Left lung (tissue), 14 donors: ENCODE measurements at places on chromosomes 6 and 20. TPM values are rescaled to one million over a fixed set of nuclear protein-coding genes. Genes with fewer than 3 reads are reported as not detected.
A peak's percentile ranks its signal among the peaks of the same experiment; 100 is the strongest.

GRCh38 chr6:125363824-125364165, 62.0 kb upstream of the HDDC2 start:
- no peak for DNase-seq

- DNase-seq = peak; percentile 34
Observed at GRCh38 chr6:167210375-167211294, 52.9 kb upstream of the GPR31 start.

DNA sequence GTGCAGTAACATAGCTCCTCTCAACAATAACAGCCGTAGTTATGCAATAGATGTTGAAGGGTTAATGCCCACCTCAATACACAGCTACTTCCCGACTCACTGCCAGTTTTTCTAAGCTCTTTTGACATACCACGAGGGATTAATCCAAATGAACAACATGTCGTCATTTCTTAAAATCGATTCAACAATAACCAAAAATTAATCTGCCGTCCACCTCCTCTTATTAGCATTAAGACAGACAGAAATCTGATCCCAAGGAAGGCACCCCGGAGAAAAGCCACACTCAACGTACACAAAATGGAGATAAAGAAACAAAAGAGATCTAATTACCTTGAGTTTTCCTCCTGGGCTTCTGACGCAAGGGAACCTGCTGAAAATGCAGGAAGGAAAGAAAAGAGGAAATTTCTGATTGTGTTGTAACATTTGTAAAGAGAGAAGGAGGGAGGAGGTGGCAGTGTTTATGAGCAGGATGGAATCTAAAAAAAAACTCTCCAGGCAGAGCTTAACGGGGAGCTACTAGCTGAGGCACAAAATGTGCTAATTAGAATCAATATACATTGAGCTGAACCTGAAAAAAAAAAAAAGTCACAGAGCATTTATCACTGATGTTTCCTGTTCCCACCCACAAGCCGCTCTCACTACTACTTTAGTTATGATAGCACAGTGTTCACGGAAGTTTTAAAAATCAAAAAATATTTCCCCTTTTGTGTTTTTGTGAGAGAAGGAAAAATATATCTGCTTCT, 109.3 kb downstream of the IPCEF1 start:
- DNase-seq = no peak

RHAG gene
- total RNA-seq = not detected

SLC35D3 gene
- total RNA-seq = 0.09 TPM

DNA sequence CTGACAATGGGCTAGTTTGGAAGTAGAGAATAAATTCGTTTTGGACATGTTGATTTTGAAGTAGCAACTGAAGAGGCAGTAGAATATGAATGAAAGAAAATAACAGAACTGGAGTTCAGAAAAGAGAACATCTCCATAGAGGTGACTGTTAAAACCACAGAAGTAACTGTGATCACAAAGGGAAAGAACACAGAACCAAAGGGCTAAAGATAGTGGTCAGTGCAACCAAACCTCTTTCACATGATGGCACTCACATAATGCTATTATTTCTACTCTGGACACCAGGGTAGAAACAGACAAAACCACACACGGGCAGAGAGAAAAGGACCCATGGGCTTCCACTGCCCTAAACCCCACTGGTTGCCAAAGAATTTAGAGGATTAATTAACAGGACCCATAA, 58.5 kb downstream of the CDK19 start:
- no peak for DNase-seq

DNA sequence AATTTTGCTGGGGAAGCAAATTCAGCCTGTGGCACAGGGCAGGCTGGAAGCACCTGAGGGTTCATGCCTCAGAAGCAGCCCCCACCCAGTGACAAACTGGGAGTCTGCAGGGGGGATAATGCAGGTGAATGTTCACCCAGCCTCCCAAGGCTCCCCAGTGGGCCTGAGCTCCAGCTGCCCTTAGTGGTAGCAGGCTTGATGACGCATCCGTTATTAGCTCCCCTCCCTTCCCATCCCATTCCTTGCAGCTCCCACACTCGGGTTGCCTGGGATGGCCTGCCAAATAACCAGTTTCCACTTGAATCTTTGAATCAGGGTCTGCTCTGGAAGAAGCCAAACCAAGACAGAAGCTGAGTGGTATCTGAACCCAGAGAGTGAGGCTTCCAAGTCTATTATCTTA, 15.8 kb downstream of the KCNK15 start:
- DNase-seq = no peak

RFX6 gene
- total RNA-seq = not detected

SERPINB6 gene
- total RNA-seq = 134 TPM

BFSP1 gene
- 1.9 TPM for total RNA-seq

GRCh38 chr6:24856901-24857670, 58.4 kb upstream of the ARMH2 start:
- no peak for DNase-seq

PDYN gene
- not detected for total RNA-seq

CYP21A2 gene
- 0.47 TPM for total RNA-seq

GRCh38 chr6:68697394-68697793, 62.3 kb downstream of the ADGRB3 start:
- DNase-seq = no peak

POU5F1 gene
- 1.9 TPM for total RNA-seq

GRCh38 chr20:3934624-3935023, 45.4 kb downstream of the PANK2 start:
- no peak for DNase-seq

DNA sequence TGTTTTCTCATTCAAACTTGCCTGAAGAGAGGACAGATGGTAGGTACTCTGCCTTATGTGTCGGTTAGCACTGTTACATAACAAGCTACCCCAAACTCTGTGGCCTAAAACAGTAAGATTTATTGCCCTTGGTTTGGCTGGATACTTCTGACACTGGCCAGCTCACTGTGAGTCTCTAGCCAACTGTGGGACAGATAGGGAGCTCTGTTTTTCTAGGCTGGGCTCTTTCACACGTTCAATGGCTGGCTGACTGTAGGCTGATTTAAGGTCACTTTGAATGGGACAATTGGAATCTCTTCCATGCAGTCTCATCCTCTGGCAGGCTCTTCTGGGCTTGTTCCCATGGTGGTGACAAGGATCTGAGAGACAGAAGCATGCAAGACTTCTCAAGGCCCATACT, 39.4 kb upstream of the JAG1 start:
- DNase-seq = no peak

LSM14B gene
- 36.0 TPM for total RNA-seq

DNA sequence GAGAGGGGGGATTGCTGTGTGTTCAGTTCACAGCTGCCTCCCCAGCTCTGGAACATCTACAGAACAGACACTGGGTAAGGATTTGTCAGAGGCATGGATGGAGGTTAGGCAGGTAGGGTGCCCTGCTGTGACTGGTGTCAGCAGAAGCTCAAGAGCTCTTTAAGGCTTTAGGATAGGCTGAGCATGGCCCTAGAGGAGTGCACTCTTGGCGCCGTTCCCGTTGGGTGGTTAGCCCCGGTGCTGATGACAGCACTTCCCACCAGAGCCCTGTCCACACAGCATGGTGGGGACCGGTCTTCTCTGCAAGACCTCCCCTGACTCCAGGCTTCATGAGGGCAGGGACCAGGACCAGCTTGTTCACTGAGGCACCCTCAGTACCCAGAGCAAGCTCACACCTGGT, 262.0 kb downstream of the BMP7 start:
- no peak for DNase-seq

DNA sequence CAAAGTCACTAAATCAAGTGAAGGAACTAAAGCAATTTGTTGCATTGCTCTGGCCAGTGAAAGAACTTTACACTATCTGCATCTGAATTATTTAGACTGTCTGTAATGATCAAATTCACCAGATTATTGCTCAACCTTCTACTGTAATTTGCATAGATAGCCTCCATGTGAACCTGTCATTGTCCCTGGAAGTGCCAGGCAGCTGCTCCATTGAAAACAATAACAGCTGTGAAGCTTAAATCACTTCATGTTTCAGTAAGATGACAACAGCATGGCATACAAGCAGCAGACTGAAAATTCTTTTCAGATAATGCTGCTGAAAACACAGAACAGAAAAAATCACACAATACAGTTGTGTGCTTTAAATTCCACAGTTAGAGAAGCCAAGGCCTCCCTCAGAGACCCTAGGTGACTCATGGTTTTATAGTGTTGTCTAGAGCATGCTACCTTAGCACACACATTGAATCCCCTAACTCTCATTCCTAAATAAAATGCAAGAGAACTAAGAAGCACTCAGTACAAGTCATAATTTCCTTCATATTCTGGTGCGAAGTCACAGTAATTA, 248.9 kb downstream of the TPBG start:
- DNase-seq = no peak

GRCh38 chr6:159988983-159989454, 20.1 kb downstream of the IGF2R start:
- no peak for DNase-seq

DNA sequence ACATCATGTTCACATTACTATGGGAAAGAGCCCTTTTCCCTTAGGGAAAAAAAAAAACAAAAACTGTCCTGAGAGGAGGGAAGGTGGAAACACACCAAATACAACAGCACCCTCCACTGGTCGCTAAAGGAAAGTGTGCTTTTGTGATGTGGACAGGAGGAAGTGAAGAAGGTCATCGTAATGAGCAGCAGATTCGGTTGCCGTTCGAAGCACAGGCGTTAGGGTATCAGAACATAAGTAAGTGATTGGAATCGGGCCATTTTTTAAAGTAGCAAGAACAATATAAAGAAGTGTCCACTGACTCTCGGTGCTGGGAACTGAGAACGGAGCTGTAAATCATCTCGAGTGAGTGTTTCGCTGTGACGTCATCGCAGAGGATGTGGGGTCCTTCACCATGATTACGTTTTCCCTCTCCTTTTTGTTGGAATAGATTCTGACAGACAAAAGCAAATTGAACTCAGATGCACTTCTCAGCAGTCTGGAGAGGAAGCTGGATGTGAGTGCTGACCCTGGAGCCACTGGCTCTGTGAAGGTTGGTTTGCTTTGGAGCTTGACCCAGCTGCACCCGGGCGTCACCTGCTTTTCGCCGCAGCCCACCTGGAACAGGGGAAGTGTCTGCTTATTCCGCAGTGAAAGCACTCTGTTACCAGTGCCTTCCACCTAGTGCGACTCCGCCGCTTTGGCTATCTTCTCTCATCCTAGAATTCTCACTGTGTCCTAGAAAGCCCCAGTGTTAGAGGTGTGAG, 203.6 kb upstream of the GMDS start:
- DNase-seq = peak; percentile 77

CALHM4 gene
- not detected for total RNA-seq

GRCh38 chr6:26553635-26554446, 15.7 kb downstream of the HMGN4 start:
- DNase-seq = peak; percentile 70

GRCh38 chr6:166097914-166098522, 69.6 kb downstream of the TBXT start:
- peak; percentile 73 for DNase-seq

DNA sequence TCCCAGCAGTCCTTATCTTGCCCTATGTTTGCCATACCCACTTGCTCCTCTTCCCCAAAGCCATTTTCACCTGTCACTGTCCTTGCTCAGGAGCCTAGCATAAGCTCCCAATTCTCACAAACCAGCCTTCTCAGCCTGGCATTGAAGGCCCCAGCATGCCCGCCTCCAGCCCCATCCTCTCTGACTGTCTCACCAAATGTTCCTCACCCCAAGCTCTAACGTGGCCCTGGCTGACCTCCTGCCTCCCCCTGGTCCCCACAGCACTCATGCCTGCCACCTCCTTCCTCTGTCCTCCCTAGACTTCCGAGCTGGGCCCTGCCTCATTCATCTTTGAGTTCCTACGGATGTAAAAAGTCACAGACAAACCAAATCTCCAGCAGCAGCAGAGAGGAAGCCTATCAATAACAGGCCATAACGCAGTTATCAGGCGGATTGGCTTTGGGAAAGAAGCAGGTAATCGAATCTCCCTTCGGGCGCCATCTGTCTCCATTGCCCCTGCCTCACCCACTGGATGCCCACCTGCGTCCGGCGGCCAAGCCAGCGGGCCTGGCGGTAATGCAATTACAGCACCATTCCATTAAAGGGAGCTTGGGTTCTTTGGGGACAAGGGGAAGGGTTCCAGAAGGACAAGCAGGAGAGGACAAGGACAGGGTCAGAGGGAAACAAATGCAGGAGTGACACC, 104.4 kb downstream of the MRPL14 start:
- no peak for DNase-seq

DNA sequence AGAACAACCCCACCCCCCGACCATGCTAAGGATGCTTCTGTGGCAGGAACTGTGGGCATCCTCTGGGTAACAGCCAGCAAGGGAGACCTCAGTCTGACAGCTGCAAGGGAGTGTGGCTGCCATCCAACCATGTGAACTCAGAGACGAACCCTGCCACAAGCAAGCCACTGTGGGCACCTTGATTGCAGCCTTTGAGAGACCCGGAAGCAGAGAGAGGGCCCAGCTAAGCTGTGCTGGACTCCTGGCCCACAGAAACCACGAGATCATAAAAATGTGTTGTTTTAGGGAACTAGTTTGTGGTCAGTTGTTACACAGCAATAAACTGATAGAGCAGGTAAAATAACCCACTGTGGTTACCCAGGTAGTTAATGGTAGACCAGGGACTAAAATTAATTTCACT, 414.6 kb downstream of the CDH26 start:
- DNase-seq = no peak

HSPA12B gene
- 14.6 TPM for total RNA-seq

HDGFL1 gene
- not detected for total RNA-seq

DNA sequence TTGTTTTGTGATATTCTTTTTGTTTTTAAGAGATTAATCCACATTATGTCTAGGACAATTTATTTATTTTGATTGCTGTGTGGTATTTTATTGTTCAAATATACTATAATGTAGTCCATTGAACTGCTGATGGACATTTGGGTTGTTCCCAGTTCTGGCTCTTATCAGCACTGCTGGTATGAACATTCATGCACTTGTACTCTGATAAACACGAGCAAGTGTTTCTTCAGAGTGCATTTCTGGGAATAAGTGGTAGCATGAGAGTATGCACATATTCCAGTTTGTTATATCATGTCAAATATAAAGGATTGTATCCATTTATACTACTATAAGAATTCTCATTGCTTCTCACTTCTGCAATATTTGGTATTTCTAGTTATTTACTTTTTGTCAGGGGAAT, 7.1 kb downstream of the CALHM6 start:
- no peak for DNase-seq

- DNase-seq = no peak
Observed at GRCh38 chr20:54207053-54207742, 689 bp upstream of the PFDN4 start.

GRCh38 chr6:44627091-44627882, 239.8 kb downstream of the CDC5L start:
- DNase-seq = peak; percentile 62
